Suprapubic skin (tissue), 4 donors: ENCODE measurements at places on chromosomes 12 and 14. TPM values are rescaled to one million over a fixed set of nuclear protein-coding genes. Genes with fewer than 3 reads are reported as not detected.

Gene TAS2R8
- total RNA-seq: not detected

Gene MSRB3
- total RNA-seq: 5.2 TPM

Gene GPR162
- 1.4 TPM for total RNA-seq

Gene HHIPL1
- total RNA-seq: 0.21 TPM

Gene MTA1
- total RNA-seq: 60.6 TPM

Gene FITM1
- total RNA-seq: 1.7 TPM

Gene DACT1
- 1.8 TPM for total RNA-seq
